ENCODE measurements at places on chromosomes 6 and 20.

DNA sequence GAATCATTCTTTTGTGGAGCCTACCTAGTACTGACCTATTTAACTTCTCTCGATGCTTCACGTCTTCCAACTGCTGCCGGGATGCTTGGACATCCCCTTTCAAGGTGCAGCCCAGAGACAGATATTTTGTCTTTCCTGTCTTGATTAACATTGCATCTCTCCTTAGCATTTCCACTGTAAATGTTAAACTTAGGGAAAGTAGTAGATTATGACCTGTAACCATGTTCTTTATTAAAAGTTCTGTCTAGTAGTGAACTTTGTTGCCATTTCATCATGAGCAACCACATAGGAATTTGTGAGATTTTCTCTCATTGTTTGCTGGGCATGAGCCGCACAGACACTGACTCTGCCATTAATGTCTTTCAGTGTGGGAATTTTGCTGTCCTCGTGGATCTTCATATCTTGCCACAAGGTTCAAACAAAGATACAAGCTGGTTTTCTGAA is 117.9 kb downstream of the JAG1 start:
- peak; percentile 77 for DNase-seq

- DNase-seq: no peak
Observed at GRCh38 chr6:151022492-151022891, 157.0 kb downstream of the MTHFD1L start.

- DNase-seq: peak; percentile 81
Observed at GRCh38 chr6:138468320-138469015, 30.8 kb downstream of the NHSL1 start.

GRCh38 chr6:36455486-36456027 is 12.8 kb downstream of the KCTD20 start:
- DNase-seq: no peak

GRCh38 chr6:22098601-22099031 is 198.2 kb downstream of the PRL start:
- DNase-seq: peak; percentile 39

DNA sequence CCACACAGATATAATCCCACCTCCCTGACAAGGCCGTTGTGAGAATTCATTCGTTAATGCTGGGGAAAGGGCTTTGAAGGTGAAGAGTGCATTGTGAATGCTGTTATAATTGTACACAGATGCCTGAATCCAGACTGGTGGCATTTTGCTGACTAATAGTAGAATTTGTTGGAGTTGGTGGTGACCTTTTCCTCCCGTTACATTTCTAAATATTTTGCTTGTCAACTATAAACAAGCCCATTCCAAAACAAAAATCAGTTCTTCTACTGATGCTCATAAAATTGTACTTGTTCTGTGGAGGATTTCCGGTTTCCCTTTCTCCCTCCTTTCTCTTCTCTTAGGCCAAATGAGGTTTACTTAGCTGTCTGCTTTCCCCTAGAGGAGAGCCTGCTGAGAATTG is 253.1 kb upstream of the SUPT3H start:
- DNase-seq: no peak

DNA sequence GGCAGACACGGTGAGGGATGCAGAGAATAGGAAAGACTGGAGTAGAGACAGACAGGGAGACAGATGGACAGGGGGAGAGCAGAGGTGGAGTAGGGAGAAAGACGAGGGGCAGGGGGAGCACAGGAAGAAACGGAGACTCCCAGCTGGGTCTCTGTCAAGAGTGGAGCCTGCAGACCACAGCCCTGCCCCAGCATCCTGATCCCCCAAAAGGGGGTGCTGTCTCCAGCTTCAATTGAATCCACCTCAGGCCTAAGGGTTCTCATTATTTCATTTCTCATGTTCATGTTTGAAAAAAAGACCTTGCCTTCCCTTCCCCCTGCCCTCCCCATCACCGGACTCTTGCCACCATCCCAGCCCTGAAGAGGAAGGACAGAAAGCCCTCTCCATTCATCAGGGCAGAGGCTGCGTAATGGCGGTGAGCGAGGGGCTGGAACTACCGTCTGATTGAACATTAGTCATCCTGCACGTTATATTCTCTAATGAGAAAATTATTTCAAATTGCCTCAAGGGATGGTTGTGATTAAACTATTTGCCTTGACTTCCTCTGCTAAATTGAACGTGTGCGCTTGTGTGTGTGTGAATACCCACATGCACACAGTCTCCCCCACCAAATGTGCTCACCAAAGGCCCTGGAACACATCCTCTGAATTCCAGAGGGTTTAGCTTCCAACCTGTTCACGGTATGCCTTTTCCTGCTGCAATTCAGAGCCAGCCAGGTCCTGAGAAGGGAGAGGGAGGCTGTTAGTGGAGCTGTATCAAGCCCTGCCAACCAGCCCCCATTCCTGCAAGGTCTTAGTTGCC is 98.3 kb downstream of the CDC5L start:
- DNase-seq: no peak

GRCh38 chr20:38307371-38308046 is 3.6 kb downstream of the BPI start:
- peak; percentile 93 for DNase-seq

DNA sequence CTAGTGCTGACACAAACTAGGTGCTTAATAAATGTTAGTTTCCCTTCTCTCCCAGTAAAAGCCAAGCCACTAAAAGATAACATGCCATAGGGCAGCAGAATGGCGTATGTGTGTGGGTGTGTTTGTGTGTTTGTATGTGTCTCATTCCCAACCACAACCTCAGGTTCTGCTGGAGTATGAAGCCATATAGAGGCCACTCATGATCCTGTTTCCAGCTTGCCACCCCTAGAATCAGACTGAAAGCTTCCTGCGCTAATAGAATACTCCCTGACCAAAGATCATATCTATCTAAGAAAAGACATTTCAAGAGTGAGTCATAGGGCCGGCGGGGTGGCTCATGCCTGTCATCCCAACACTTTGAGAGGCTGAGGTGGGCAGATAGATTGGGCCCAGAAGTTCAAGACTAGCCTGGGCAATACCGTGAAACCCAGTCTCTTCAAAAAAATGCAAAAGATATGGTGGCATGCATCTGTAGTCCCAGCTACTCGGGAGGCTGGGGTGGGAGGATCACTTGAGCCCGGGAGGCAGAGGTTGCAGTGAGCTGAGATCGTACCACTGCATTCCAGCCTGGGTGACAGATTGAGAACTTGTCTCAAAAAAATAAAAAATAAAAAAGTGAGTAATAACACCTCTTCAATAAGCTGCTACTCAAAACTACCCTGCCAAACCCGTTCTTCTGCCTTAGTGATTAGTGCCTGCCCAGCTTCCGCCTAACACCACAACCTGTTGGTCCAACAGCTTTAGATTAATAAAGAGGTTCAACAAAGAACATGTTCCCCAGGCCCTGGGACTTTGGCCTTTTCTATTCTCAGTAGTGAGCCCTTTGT is 11.8 kb upstream of the SNRPC start:
- DNase-seq: peak; percentile 73

- DNase-seq: no peak
Observed at GRCh38 chr20:768426-768978, at the start of gene SLC52A3. SLC52A3 (minus strand) TSS chr20:768500; CDS start chr20:765774, 2,726 bp downstream.

DNA sequence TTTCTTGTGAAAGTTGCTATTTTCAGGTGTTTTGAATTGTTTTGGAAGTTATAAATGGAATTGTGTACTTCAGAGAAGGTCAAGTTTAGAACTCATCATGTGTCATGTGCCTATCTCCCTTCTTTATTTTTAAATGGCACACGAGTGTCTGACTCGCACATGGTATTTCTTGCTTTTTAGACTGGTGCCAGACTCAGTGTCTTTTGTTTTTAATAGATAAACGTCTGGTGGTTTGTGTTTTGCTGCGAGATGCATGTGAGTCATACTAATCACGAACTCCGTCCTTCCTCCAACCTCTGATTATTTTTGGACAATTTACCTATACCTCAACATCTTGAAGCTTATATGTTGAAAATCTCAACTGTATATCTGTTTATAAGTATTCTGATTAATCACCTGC is 292.1 kb downstream of the CDKAL1 start:
- DNase-seq: peak; percentile 89

DNA sequence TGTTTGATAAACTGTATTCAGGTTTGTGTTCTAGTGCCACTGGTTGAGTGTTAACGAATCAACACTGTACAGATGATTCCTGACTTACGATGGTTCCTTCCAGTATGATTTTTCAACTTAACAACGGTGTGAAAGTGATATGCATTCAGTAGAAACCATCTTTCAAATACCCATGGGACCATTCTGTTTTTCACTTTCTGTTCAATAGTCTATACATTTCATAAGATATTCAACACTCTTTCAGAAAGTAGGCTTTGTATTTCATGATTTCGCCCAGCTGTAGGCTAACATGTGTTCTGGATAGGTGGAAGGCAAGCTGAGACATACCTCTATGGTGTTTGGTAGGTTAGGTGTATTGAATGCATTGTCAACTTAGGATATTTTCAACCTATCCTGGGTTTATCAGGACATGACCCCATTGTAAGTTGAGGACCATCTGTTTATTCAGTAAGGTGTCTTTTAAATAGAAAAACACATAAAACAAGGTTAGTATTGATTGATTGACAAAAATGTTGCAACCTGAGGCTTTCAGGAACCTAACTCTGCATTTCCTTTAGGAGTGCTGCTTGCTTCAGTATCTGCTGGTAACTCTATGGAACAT is 32.3 kb downstream of the SYNJ2 start:
- DNase-seq: no peak

Measured in iris pigment epithelial cell (primary cell).